ENCODE measurements at places on chromosomes 6 and 20.

GRCh38 chr20:48740712-48741111 lies 87.1 kb downstream of the PREX1 start:
- DNase-seq = no peak

DNA sequence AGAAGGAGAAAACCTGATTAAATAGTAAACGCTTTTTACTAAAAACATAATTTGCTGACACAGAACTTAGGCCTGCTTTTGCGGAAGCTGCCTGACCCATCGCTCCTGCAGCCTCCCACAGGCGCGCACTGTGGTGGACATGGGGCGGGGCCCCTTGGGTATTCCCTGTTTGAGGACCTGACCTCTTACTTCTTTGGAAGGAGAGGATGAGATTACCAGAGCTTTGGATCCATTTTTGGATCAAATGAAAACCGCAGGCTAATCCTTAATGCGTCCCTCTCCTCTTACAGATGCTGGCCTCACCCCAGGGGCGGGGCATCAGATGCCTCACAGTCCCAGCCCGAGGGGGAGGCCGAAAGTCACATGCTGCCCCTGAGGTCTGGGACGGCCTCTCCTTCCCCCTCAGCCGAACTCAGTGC lies 151.0 kb downstream of the SCML4 start:
- no peak for DNase-seq

GRCh38 chr6:78577585-78577984 lies 289.8 kb upstream of the IRAK1BP1 start:
- DNase-seq = no peak

DNA sequence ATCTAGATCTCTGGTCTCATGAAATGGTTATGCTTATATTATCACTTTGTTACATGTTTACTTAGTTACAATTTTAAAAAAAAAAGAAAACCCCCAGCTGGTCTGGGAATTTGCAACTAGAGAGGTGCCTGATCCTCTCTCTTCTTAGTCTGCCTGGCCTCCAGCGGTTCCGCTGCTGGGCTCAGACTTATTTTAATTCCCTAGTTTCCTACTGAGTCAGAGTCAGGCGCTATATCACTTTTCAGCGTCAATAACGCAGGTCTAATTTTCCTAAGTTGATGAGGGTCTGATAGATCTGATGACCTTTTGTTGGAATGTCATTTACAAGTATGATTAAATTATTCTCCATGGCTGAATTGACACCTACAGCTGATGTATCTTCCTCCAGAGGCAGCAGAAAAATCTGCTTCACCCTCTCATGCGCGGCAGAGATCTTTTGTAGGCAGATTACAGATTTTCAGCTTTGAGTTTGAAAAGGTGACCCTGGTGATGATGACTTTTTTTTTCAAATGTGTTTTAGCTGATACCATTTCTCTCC lies 391.0 kb downstream of the CBLN4 start:
- DNase-seq = no peak

DNA sequence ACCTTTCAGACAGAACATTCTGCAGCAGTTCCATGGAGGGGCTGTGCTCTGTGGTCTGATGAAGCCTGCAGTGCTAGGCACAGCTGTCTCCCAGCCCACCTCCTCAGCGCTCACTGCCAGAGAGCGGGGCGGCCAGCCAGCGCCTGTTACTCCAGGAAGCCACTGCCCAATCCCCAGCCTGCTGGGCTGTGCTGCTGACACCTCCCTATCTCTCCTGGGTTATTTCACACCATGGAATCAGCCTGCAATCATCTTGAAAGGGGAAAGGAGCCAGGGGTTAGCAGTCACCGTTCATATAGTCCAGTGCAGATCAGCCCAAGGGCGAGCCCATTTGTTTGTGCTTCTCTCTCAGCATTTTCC lies 46.3 kb upstream of the NHSL1 start:
- peak; percentile 16 for DNase-seq

DNA sequence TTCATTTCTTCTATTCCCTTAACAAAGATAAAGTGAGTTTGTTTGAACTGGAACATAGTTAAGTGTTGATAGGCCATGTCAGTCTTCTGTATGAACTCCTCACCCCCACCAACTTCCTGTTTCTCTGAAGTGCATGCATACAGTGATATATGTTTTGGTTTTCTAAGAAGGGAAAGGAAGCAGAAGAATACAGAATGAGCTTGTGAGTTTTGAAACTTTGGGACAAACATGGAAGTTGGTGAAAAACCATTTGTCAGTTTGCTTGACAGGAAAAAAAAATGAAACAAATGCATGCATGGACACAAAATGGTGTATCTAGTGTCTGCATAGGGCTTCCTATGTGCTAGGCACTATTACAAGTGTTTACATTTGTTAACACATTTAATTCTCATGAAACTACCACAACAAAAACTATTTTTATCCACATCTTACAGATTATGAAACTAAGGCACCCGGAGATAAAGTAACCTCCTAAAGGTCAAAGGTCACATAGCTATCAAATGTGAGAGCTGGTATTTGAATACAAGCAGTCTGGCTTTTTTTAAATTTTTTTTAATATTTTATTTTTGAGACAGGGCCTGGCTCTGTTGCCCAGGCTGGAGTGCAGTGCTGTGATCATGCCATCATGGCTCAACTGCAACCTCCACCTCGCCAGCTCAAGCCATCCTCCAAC lies 105.9 kb downstream of the ADGRB3 start:
- no peak for DNase-seq
